ENCODE measurements at places on chromosomes 13 and 19. TPM values are rescaled to one million over a fixed set of nuclear protein-coding genes. Genes with fewer than 3 reads are reported as not detected.

DNA sequence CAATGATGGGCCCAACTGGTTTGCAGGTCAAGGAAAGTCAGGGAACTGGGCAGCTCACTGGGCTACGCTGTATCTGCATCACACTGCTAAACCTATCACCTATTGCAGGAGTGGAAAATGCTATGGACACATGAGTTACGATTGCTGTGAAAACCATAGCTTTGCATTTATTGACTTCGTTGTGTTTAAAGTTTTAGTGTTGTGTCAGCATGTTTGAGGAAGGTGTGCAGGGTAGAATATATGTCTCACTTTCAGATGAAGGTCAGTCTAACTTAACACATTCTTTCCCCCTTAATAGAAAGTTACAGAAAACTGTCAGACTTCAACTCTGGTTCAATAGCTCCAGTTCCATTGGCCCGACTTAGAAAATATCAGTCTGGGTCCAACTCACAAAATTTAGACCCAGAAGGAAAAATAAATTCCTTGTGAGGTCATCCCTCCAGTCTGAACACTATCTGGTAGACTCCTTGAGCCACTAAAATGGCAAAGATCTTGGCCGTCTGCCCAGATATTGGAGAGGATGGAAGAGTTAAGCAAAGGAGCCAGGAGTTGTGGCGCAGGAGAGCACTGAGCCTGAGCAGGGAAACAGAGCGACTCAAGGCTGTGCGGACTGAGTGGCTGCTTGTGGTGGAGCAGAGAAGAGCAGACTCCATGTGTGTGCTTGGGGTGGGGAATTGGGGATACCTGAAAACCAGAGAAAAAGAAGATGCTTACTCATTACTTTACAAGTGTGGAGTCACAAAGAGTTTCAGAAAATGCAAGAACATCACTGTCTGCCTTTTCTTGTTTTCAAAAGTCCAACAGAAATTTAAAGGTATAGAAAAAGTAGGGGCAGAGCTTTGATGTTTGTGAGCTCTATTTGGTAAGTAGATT lies 518.5 kb downstream of the FGF9 start:
- ATAC-seq = no peak

GRCh38 chr19:7874076-7874896 lies at the start of gene PRR36:
Gene PRR36, minus strand, starts transcription at chr19:7874390. Its CDS starts 701 bp downstream, at chr19:7873689.
- peak; percentile 14 for ATAC-seq

DNA sequence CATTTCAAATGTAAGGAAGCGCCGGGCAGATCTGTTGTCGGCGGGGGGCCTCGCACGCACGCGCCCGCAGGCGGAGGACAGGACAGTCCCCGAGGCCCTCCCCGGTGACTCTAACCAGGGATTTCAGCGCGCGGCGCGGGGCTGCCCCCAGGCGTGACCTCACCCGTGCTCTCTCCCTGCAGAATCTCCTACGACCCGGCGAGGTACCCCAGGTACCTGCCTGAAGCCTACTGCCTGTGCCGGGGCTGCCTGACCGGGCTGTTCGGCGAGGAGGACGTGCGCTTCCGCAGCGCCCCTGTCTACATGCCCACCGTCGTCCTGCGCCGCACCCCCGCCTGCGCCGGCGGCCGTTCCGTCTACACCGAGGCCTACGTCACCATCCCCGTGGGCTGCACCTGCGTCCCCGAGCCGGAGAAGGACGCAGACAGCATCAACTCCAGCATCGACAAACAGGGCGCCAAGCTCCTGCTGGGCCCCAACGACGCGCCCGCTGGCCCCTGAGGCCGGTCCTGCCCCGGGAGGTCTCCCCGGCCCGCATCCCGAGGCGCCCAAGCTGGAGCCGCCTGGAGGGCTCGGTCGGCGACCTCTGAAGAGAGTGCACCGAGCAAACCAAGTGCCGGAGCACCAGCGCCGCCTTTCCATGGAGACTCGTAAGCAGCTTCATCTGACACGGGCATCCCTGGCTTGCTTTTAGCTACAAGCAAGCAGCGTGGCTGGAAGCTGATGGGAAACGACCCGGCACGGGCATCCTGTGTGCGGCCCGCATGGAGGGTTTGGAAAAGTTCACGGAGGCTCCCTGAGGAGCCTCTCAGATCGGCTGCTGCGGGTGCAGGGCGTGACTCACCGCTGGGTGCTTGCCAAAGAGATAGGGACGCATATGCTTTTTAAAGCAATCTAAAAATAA lies 18.2 kb downstream of the IL17D start:
- ATAC-seq = peak; percentile 66

The CACNG8 gene
- 1.0 TPM for total RNA-seq

DNA sequence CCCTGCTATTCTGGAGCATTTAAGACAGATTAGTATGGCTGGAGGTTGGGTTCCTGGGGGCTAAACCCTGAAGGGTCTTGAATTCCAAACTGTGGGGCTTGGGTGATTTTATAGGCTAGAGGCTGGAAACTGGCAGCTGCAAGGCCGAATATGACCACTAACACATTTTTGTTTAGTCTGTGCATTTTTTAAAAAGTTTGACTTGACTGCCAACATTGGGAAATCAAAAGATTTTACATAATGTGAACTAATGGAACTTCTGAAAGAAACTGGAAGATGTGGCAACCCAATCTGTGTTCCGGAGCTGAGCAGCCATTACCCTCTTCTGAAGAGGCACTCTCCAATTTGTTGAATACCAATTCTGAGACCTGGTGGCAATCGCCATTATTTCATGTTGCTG lies 5.1 kb downstream of the ZNF784 start:
- no peak for ATAC-seq

The ADGRE2 gene
- 0.33 TPM for total RNA-seq

The HOMER3 gene
- total RNA-seq = 12.7 TPM

The LILRB2 gene
- total RNA-seq = not detected

DNA sequence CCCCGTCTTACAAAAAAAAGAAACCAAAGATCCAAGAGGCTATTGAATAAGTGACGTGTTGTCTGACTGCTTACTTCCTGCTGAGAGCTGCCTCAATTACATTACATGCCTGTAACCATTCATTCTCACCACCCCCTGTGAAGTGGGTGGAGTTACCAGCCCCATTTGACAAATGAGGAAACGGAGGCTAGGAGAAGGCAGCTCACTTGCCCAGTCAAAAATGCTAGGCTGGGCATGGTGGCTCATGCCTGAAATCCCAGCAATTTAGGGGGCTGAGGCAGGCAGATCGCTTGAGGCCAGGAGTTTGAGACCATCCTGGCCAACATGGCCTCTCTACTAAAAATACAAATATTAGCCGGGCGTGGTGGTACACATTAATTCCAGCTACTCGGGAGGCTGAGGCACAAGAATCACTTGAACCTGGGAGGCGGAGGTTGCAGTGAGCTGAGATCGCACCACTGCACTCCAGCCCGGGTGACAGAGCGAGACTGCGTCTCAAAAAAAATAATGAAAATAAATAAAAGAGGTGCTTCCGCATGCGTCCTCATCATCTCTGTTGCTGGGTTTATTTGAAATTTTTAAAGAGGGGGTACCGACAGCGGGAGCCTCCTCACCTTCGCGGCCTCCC lies 499 bp downstream of the LSM7 start:
- ATAC-seq = peak; percentile 47

DNA sequence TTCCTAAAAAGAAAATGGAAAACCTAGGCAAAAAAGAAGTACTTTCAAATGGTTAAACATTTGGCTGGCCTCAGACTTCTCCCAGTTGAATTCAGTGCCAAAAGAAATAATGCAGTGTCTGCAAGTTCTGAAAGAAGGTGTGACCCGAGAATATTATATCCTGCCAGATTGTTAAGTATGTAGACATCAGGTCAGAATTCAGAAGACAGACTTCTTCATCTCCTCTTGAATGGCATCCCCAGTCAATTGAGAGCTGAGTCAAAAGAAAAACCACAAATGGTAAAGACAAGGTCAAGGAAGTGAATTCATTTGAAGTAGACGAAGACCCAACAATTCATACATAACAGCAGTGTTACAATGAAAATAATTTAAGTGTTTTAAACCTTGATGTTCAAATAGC lies 194.5 kb downstream of the NBEA start:
- no peak for ATAC-seq

- ATAC-seq = no peak
These were observed 36.5 kb downstream of the STARD13 start for GRCh38 chr13:33249066-33249465.

DNA sequence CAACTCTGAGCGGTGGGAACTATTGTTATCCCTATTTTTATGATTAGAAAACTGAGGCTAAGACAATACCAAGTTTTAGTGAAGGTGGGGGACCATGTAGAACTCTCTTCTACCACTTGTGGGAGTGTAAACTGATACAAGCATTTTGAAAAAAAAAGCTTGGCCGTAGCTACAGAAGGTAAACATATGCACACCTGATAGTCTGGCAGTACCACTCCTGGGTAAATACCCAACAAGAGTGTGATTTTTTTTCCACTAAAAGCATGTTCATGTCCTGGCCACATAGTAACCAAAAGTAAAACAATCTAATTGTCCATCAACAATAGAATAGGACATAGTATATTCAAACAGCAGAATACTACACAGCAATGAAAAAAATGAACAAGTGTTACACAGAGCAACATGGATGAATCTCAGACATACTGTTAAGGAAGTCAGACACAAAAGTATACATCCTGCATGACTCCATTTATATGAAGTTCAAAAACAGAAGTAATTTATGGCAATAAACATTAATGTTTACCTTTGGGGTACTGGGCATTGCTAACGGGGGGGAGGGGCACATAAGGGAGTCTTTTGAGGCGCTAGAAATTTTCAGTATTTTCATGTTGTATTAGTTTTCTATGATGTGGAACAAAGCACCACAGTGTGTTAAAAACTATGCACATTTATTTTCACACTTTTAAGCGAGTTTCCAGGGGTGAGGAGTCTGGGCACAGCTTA lies 6.4 kb upstream of the SPATA13 start:
- ATAC-seq = no peak

The ZNF578 gene
- total RNA-seq = 0.05 TPM

DNA sequence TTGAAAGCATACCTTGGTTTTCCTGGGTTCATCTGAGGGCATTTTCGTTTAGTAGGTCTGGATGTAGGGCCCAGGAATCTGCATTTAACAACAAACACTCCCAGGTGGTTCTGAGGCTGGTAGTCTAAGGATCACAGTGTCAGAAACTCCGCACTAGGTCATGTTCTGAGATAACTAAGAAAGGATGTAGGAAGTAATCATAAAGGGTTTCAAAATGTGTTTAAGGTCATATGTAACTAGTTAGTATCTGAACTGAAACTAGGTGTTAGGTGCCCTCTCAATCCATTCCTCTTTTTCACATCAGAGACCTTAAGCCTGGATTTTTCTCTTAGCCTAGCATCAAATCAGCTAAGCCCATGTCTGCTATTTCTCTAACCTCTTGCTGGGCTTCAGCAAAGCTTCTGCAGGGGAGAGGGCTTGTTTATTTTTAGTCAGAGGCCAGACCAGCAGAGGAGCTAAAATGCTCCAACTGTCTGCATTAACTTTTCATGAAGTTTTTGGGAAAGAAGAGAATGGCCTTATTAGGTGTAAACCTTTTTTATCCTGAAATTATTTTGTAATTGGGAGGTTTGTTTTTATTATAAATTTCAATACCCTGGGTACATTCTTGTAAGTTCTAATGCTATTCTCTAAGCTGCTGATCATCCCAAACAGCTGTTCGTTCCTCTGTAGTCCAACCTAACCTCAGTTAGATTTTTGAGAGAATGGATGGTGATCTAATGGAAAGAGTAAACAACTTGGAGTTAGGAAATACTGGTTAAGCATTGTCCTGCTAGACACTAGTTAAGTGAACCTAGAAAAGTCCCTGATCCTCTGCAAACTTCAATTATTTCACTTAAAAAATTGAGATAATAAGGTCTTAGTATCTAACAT lies 262.8 kb upstream of the RFC3 start:
- no peak for ATAC-seq

DNA sequence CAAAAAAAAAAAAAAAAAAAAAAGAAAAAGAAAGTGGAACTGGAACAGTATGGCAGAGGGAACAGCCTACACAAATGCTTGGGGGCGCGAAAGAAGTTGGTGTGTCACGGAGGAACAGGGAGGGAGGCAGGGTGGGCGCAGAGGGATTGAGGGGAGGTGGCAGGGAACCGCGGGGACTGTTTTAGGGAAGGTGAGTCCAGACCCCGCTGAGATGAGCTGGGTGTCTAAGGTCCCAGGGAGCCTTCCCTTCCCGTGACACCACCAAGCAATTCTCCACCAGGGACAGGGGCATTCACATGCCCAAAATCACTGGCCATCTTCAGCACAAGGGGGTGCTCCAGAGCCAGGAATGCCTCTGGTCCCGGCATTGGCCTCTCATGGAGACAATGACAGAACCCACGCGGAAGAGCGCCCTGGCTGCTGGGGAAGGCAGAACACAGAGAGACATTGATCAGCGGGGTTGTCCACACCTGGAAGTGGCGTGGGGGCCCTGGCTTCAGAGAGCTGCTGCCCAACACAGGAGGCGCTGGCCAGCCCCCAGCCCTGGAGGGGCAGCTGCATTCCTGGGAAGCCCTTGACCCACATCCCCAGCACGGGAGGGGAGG lies 6.9 kb downstream of the PEAK3 start:
- peak; percentile 2 for ATAC-seq

DNA sequence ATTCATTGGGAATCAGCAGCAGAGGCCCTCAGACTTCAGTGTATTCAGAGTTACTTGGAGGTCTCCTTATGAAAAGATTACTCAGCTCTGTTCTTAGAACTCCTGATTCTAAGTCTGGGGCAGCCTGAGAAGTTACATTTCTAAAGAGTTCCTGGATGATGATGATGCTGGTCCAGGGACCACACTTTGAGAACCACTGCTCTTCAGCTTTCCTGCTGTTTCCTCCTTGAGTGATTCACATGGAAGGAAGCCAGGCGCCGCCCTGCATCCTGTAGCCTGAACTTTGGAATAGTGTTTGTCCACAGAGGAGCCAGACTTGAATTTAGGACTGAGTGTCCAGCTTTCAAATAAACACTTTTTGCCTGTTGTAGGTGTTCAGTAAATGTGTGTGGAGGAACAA lies 2.9 kb downstream of the CEBPG start:
- no peak for ATAC-seq

- no peak for ATAC-seq
These were observed 30.2 kb downstream of the MEIS3 start for GRCh38 chr19:47389150-47389556.

GRCh38 chr19:16293118-16294091 lies 31.2 kb upstream of the KLF2 start:
- no peak for ATAC-seq

The ZNF729 gene
- not detected for total RNA-seq

GRCh38 chr19:46732172-46732938 lies 13.5 kb upstream of the FKRP start:
- ATAC-seq = no peak

DNA sequence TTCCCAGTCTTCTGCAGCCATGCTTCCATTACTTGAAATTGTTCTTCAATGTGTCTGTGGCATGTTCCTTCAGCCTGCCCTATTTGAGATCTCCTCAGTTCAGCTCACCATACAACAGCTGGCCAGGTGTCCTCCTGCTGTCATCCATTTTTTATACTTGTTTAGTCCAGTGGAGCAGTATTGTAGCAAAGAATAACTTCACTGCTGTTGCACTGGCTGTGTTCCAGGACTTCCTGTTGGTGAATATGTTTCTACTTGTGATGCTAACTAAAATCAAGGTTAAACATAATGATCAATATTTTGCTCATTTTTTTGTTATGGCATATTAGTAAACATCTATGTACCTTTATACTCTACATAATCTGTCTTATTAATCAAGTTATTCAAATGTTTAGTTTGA lies 1394.1 kb downstream of the PCDH9 start:
- ATAC-seq = no peak

The DHDH gene
- 1.7 TPM for total RNA-seq

Measured in motor neuron (in vitro differentiated cells).